Activated naive CD4-positive, alpha-beta T cell treated with anti-CD3 and anti-CD28 coated beads, Interleukin-2, amount 50 U/mL, for 72 hours (primary cell): ENCODE measurements at places on chromosomes 6 and 20.
A peak's percentile ranks its signal among the peaks of the same experiment; 100 is the strongest.

DNA sequence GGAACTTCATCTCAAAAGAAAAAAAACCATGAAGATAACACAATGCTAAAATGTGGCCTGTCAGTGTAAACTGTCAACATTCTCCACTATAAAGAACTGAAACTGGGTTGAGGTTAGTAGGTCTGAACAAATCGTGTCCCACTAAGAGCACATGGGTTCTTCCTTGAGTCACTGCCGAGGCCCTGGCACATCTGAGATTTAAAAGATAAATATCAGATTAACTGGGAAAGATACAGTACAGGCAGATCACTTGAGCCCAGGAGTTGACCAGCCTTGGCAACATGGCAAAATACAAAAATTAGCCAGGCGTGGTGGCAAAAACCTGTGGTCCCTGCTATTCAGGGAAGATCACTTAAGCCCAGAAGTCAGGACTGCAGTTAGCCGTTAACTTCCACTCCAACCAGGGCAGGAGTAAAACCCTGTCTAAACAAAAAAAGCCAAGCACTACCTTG is 5.6 kb downstream of the EEF1A1 start:
- no peak for DNase-seq

DNA sequence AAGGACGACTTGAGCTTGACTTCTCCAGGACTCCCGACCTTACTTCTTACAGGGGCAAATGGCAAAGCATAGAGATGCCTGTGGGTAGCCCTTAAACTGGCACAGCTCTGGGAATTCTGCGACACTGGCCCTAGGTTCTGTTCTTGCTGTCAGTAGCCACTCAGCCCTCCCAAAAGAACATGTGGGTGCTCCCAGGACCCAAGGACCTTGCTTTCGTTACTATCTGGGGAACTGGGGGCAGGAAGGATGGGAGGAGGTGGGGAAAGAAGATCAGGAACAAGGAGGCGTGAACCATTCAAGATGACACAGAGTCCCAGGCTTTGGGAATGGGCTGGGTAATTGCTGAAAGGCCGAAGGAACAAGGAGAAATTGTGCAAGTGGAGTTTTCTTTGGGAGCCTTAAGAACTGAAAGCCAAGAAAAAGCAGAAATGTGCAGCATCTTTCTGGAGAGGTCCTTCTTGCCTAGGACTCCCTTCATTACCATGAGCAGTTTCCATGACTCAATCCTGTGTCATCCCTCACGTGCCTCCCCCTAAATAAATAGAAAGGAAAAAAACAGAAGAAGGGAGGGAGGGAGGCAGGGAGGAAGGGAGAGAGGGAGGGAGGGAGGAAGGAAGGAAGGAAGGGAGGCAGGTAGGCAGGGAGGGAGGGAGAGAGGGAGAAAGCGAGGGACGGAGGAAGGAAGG is 284.6 kb upstream of the FOXQ1 start:
- no peak for DNase-seq

DNA sequence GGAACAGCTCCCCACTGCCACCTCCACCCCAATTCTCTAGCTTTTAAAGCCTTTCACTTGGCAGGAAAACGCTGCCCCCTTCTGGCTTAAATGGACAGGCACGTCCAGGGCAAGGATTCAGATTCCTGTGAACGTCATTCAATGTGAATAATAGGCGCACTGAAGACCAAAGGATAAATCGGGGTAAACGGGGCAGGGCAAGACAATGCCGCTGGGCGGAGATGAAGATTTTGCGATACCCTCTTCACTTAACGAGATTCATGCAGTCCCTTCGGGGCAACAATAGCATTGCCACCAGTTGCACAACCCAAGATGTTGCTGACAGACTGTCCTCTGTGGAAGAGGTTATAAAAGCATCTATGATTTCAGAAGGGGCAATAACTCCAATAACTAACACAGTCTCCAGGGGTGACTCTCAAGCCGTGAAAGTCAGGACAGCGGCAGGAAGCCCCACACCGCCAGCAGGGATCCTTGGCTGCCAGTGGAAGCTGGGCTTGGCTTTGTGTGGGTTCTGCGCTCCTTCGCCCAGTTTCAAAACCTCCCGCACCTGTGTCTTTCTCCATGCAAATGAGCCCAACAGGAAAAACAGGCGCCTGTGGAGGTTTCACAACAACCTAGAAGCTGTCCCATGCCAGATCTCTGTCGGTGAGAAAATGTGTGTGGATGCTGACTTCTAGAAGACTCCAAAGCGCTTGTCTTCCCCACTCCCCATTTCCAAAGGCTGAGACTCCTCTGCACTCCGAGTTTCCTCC is 291.8 kb downstream of the BMP7 start:
- peak; percentile 35 for DNase-seq

DNA sequence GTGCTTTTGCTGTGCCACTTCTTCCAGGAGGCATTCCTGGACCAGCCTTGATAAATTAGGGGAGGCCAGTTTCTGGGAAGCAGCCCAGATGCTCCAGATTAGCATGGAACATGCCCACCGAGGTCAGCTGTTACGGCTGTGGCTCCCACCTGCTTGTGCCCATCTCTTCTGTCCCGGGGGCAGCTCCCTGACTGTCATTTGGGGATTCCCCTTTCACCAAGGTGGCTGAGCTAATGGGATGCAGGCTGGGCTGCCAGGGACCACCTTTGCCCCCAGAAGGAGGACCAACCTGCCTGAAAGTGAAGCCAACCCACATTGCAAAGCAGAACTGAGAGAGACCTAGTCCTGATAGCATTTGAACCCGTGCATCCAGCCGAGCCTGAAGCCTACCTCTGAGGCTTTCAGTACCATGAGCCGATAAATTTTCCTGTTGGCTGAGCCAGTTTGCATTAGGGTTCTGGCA is 85.3 kb downstream of the PTPN1 start:
- no peak for DNase-seq

- no peak for DNase-seq
These were observed 36.9 kb upstream of the CTNNBL1 start for GRCh38 chr20:37656945-37657344.

- peak; percentile 55 for DNase-seq
These were observed 98.3 kb downstream of the RAMACL start for GRCh38 chr6:166488076-166488685.
